Stimulated activated CD4-positive, alpha-beta T cell treated with anti-CD3 and anti-CD28 coated beads, Interleukin-1b, Interleukin-23, amount 100 ng/mL, for 48 hours (primary cell): ENCODE measurements at places on chromosomes 16 and 17.

GRCh38 chr16:86072328-86073102 lies 173.6 kb downstream of the IRF8 start:
- peak; percentile 26 for DNase-seq

DNA sequence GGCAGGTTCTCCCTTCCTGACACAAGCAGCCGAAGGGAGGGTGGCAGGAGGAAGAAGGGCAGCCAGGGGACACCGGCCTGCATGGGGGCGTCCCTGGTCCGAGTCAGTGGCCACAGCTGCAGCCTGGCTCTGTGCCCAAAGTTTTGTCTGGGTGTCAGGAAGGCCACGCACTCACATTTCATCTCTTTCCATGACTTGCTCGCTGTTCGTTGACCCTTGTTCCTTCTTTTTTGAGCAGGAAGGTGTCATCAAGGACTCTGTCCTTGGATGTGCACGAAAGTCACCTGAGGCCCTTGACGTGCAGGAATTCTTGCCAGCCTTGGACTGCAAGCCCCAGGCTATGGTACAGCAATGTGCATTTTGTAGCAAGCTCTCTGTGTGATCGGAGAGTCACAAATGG lies 93.3 kb downstream of the TNFRSF13B start:
- no peak for DNase-seq

- DNase-seq = no peak
Observed at GRCh38 chr16:22055881-22056280, 36.5 kb upstream of the VWA3A start.

GRCh38 chr16:47204736-47205504 lies 61.2 kb upstream of the NETO2 start:
- DNase-seq = no peak

- no peak for DNase-seq
Observed at GRCh38 chr16:76984196-76984595, 206.8 kb upstream of the MON1B start.

DNA sequence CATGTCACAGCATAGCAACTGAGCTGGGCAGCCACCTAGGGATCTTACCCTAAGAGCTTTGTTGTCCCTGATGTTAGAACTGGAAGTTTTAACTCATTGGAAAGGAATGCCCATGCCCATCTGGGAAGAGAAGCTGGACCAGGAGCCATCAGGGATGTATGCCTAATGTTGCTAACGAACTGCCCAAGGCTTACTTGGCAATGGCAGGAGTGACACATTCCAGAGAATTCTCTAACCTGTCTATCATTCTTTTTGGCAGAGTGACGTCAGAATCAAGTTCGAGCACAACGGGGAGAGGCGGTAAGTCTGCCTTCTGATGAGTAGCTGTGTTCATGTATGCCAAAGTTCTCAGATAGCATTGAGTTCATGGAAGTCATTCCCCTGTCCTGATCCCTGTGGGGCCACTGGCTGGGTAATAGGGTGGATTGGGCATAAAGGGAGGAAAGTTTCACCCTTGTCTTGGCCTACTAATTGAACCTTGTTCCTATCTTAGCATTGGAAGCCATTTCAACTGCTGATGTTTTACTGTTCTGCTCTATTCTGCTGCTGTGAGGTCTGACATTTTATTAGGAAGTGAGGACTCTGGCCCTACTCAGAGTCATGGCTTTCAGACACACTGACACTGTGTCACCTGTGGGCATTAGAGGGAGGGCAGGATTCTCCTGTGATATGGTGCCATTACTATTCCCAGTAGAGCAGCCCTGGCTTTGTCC lies 23.7 kb downstream of the MAP3K3 start:
- DNase-seq = no peak

DNA sequence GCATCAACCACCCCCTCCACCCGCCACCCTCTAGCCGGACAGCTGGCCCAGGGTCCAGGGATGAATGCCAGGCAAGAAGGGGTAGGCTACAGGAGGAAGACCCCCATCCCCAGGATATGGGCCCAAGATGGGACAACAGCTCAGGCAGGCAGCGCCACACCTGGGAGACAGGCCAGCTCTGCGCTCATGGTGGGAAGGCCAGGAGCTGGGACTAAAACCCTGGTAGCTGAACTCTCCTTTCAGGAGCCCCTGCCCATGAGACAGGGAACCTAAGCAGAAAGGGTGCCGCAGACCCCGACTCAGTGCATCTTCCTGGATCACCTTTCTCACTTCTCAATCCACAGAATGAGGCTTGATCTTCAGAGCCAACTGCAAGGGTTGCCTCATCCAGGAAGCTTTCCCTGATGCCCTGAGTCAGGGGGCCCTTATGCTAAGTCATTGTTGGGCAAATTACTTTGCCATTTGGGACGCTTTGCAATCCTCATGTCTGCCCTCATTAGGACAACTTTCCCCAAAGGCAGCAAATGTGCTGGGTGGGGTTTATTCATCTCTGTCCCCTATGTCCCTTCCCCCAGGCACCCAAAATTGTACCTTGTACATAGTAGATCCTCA lies 9.0 kb downstream of the ZDHHC1 start:
- no peak for DNase-seq

GRCh38 chr17:8885967-8886684 lies 18.7 kb upstream of the PIK3R6 start:
- no peak for DNase-seq

- no peak for DNase-seq
Observed at GRCh38 chr17:41396996-41397660, at the start of gene KRT31. KRT31 (minus strand) TSS chr17:41397608; CDS start chr17:41397539, 69 bp downstream.

DNA sequence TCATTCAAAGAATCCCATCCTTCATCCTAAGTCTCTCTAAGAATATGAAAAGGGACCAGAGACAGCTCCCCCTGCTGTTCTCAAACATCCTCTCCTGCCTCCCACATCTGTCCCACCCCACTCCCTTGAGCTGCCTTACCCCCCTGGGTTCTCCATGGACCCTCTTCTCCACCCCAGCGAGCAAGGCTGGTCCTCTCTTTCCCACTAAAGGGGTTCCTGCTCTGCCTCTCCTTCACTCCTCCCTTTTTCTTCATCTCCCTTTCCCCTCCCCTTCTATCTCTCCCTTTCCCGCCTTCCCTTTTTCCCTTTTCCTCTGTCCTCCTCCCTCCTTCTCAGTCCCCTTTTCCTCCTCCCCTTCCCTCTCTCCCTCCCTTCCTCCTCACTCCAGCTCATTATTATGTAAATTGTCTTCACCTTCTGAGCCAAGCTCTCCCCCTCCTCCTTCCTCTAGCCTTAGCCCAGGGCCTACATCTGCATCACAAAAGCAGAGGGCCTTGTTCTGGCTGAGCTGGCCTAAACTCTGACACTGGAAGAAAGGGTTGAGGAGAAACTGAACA lies 90.0 kb downstream of the GNAO1 start:
- no peak for DNase-seq

GRCh38 chr16:83470416-83470815 lies 337.4 kb upstream of the HSBP1 start:
- no peak for DNase-seq

DNA sequence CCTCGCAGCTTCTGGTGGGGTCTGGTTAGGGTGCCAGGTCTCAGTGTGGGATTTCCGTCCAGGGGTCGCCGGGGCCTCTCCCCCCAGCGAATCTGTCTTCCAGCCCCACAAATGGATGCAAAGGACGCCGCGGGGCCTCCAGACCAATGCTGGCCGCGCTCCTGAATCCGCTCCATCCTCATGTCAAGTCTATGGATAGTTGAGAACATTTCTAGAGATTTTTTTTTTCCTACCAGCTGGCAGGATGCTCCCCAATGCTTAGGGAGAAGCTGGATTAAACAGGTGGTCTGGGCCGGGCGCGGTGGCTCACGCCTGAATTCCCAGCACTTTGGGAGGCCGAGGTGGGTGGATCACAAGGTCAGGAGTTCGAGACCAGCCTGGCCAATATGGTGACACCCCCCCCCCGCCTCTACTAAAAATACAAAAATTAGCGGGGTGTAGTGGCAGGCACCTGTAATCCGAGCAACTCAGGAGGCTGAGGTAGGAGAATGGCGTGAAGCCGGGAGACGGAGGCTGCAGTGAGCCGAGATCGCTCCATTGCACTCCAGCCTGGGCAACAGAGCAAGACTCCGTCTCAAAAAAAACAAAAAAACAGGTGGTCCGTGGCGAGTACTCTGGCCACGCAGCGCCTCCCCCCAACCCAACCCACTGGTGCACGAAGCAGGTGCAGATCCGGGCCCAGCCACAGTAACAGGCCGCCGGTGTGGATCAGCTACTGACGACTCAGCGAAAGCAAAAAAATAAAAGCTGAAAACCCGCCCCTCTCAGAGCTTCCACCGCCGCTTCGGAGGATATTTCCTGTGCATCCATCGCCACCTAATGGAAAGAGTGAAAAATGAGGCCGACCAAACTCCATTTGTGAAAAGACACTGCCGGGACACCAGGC lies 1.1 kb upstream of the NXN start:
- peak; percentile 80 for DNase-seq

DNA sequence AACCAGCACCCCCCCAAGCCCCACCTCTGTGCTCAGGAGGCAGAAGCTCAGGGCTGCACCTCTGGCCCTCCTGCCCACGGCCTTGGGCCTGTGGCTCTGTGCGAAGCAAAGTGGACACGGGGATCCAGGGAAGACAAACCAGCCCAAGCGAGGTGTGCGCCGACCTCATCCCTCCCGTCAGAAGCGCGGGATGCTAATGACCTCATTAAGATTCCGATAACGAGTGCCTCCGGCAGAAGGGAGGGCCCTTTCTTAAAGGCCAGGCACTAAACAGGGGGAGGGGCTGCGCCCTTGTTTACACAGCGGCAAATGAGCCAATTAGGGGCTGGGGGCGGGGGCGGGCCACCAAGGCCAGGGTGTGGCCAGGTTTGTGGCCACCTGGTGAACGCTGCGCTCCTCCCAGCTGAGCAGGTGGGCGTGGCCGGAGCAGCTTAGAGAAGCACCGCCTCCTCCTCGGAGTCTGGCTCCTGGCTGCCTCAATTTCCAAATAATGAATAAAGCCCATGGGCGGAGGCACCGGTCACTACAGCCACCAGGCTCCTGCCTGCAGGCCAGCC lies 3.2 kb downstream of the CBX4 start:
- DNase-seq = no peak

DNA sequence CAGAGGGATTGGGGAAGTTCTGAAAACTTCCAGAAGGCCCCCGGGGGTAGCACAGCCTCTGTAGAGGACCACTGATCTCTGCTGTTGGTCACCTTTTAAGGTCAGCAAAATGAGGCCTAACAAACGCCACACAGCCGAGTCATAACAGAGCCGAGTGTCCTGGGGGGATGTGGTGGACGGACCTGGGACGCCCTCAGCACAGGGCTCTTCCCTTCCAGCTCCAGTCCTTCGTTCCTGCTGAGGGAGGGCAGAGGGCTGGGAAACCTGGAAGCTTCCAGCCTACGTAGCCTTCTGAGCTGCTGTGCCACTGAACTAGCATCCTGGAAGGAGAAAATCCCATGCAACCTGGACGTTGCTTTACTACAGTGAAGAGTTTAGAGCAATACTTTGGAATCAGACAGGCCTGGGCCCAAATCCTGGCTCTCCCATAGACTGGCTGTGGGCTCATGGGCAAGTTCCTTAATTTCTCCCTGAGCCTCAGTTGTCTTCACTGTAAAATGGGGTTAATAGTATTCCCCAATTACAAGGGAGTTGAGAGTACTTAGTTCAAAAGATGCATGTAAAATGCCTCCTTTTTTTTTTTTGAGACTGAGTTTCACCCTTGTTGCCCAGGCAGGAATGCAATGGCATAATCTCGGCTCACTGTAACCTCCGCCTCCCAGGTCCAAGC lies 34.4 kb upstream of the ZCCHC14 start:
- no peak for DNase-seq

- DNase-seq = no peak
Observed at GRCh38 chr16:74034200-74034599, 262.4 kb upstream of the PSMD7 start.

DNA sequence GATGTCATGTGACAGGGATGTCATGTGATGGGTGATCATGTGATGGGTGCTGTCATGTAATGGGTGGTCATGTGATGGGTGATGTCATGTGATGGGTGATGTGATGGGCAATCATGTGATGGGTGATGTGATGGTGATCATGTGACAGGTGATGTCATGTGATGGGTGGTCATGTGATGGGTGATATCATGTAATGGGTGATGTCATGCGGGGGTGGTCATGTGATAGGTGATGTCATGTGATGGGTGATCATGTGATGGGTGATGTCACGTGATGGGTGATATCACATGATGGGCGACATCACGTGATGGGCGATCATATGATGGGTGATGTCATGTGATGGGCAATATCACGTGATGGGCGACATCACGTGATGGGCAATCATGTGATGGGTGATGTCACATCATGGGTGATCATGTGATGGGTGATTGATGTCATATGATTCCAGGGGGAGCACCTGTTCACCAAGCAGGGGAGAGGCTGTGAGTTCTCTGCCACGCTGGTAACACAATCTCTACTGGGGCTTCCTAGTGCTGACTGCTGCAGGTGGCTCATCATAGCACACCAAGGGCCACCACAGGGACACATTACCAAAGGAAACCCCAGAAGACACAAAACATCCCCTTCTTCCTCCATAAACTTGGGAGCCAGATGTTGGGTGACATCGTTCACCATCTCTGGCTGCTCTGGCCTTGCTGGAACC lies 16.5 kb downstream of the CD300LB start:
- peak; percentile 57 for DNase-seq

- DNase-seq = peak; percentile 1
Observed at GRCh38 chr17:83201206-83202001, 122.0 kb downstream of the METRNL start.
